ENCODE measurements at places on chromosomes 3 and 15.

GRCh38 chr3:23000371-23000770 lies 202.8 kb upstream of the UBE2E2 start:
- no peak for DNase-seq

DNA sequence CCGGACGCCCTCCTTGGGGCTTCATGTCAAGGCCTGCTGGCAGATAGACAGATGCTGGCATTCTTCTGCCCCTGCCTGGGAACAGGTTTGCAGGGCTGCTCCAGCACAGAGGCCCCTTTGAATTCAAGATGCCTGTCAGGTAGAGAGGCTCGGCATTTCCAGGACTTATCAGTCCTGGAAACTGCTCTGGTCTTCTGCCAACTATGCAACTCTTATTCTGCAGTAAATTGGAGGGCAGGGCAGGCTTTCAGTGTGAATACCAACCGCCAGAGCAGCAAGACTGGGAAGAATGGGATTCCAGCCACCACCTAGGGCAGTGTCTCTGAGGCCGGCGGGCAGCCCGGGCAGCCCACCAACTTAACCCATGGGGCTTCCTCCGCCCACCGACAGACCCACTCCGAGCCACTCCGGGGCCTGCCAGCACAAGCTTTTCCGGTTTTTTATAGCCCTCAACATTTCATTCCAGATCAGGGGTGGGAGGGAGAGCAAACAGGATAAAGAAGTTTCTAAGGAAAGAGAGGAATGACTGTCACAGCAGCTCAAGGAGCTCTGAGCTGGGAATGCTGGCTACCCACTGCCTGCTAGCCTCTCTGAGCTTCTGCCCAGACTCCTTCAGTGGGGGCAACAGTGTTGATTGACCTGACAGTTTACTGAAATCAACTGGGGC lies 140.9 kb downstream of the NTRK3 start:
- peak; percentile 18 for DNase-seq

DNA sequence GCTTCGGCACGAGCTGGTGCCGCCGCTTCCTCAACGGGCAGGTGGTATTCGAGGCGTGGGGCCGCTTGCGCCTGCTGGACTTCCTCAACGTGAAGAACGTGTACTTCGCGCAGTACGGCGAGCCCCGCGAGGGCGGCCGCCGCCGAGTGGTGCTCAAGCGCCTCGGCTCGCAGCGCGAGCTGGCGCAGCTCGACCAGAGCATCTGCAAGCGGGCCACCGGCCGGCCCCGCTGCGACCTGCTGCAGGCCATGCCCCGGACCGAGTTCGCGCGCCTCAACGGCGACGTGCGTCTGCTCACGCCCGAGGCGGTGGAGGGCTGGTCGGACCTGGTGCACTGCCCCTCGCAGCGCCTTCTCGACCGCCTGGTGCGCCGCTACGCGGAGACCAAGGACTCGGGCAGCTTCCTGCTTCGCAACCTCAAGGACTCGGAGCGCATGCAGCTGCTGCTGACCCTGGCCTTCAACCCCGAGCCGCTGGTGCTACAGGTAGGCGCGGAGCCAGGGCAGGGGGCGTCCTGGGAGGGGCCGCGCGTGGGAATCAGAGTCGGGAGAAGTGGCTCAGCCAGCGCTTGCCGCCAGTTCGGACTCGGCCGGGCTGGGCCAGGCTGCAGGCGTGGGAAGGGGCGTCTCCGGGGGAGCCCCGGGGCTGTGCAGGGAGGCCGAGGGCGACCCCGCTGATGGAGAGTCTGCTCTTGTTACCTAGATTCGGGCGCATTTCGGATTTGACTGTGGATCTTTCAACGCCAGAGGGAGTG lies 1.1 kb downstream of the DIPK2A start:
- DNase-seq, result peak; percentile 86

DNA sequence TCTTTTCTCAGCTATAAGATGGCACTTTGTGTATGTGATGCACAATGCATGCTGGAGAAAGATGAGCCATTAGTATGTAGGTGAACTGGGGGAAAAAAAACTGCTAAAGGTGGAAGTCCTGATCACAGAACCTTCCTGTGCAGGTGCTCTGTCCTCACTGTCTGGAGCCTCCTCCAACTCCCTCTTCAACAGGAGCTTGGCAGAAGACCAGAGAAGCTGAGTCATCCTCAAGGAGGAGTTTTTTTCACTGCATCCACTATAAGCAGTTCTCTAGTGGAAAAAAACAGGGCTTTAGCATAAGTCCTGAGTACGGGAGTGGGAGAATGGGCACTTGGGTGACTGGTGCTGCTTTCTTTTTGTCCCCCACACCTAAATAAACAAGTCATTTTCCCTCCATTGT lies 168.4 kb upstream of the CADPS start:
- DNase-seq, result peak; percentile 41

DNA sequence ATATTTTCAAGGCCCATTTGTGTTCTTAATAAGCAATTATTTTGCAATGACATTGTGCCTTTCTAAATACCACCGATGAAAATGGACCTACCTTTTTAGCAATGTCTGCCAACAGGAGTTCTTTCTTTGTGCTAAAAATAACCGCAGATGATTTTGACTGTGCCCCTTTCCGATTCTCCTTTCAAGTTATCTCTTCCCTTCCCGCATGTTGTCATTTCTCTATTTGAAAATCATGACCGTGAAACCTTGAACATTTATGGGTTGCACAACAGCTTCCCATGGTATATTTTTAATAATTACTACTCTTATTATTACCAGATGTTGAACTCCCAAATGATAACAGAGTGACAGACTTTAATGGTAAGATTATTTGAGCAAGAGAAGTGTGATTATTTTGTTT lies 10.3 kb upstream of the ETFA start:
- no peak for DNase-seq

- DNase-seq, result no peak
Observed at GRCh38 chr15:90271459-90272166, 6.1 kb downstream of the NGRN start.

All from hepatocyte (in vitro differentiated cells).